HuH-7 (cell line): ENCODE measurements at places on chromosomes 6 and 20.

DNA sequence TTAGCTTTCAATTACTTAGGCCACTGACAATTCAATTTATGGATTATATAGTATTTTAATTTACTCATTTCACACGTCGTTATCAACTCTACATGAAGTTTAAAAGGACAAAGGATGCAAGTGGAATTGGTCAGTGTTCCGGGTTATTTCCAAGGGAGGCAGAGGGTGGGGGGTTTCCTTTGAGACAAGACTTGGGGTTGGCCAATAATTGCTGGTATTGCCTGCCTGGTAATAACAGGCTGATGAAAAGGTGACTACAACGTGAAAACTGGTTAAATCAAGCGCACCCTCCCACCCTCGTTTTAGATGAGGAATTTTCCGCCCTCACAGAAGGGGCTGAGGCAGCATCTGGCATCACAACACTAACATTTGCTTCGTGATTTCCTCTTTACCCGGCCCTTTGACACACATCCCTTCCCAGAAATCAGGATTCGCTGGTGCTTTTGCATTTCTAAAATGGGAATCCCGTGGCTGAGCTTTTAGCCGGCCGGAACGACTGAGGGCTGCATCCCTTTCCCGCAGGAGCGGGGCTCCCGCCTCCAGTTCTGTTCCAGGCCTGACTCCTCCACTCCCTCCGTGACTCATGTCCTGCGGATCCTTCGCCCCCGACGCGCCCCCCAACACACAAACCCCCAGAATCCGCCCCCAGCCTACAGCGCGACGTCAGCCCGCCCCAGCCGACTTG, 999 bp upstream of the PIM1 start:
- no peak for DNase-seq

- no peak for DNase-seq
Observed at GRCh38 chr20:48378976-48379675, 448.7 kb downstream of the PREX1 start.

GRCh38 chr20:2348336-2348735, 32.4 kb upstream of the TGM6 start:
- no peak for DNase-seq

GRCh38 chr20:24208652-24209051, 220.1 kb upstream of the GGTLC1 start:
- no peak for DNase-seq

DNA sequence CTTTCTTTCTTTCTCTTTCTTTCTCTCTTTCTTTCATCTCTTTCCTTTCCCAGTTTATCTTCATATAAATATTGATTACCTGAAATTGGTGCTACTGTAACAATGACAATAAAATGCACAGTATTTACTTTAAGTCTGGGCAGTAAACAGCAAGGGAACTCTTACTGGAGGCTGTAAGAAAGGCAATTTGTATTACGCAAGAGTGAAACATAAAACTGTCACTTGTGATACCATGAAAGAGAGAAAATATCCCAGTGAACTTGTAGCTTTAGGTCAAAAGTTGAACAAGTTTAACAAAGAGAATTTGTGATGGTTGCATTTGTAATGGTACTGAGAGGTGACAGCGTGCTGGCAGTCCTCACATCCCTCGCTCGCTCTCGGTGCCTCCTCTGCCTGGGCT, 80.0 kb downstream of the EYS start:
- peak; percentile 56 for DNase-seq

DNA sequence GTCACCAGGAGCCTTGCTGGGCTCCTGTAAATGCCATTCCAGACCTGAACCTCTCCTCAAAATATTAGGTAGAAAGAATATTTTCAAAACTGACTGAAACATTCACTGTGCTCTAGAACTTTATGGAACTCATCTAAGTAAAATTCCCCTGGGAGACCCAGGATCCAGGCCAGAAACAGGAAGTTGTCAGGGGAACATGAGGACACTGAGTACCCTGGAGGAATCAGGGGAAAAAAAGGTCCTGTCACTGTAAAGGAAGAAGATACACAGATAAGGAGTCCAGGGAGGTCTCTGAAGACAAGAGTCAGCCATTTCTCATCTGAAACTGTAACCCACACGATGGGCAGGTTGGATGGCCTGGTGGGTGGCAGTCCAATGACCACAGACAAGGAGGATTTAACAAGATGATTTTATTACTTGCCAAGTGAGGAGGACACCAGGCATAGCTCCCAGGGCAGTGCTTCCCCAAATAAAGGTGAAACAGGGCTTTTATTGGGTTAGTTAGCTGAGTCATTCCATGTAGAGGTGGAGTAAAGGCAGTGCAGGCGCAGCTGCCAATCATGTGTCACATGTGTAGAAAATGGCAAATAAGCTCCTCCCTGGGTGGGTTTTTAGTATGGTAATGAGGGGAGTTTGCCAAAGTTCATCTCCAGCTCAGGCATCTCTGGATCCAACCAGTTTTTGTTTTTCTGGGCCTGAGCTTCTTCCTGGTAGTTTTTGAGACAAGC, 138.5 kb downstream of the RCAN2 start:
- DNase-seq = no peak

DNA sequence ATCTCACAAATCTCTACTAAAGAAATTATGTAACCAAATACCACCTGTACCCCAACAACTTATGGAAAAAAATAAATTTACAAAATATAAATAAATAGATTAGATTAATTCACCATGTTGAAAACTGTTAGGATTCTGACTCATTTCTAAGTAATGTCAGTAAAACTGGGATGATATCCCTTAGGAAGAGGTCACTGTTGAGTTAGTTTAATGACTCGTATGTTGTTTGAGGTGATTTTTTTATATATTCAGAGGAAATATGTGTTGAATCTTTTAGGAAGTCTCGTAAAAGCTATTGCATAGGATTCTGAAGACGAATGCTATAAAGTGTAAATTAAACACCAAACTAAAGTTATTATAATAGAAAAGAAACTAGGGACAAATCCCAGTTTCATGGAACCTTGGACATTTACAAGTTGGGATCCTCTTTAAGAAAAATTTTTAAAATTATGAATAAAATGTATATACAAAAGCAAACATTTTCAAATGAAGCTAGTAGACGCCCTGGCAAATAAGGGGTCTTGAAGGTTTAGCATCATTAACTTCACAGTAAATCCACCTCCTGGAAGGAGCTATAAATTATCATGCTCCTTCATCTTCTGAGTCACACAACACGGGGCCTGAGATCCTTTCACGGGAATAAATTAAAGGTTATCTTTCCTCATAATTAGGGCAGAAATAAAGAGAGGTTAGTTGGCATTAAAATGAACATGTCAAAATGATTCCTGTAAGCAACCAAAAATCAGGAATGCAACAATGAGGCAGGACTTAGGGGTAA, 37.0 kb upstream of the POU3F2 start:
- DNase-seq = no peak

GRCh38 chr20:46308258-46309157, at the start of gene CDH22:
Gene CDH22 (minus strand): TSS chr20:46308498. CDS start chr20:46251294, 57,204 bp downstream.
- DNase-seq = peak; percentile 93
